Activated T-helper 9 cell treated with anti-CD3 and anti-CD28 coated beads, Interleukin-2, amount 50 U/mL, for 16 hours (primary cell): ENCODE measurements at places on chromosomes 5 and 9.

GRCh38 chr9:1173211-1173610, 123.1 kb downstream of the DMRT2 start:
- no peak for DNase-seq

DNA sequence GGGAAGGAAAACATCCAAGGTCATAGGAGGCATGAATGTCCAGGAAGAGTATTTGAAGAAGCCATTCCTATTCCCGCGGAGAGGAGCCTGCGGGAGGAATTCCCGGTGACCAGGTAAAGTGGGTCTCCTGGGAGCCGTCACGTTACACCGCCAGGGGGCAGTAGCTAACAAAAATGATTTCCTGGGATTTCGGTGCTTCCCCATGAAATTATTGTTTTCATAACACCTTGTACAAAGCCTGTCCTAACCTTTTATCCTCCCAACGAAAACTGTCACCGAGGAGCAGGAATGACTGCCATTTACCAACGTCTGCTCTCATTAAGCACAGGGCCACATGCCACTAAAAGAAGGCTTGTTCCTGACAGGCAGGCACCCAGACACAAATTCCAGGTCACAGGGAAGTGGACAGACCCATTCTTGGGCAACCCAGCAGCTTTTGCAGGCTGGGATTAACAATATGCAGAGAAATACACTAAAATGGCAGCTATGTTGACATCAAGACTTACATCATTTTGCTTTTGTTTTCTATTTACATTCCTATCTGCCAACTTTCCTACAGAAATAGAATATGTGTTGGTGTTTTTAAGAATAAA, 41.2 kb upstream of the CTSL start:
- DNase-seq = no peak

DNA sequence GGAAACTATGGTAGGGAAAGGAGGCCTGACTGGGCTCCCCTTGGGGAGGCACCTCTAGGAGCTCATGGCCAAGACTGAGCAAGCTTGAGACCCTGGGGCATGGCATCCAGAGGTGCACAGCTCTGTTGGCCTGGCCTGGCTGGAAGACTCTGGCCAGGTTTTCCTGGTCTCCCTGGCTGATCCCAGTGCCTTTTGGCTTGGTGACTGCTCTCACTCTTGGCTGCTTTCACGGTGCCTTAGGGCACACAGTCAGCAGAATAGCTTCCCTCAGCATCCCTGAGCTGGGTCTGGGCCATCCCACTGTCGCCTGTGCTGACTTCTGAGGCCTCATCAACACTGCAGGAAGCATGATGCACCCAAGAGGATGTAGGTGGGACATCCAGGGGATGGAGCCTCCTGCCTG, 13.4 kb upstream of the DELE1 start:
- no peak for DNase-seq

DNA sequence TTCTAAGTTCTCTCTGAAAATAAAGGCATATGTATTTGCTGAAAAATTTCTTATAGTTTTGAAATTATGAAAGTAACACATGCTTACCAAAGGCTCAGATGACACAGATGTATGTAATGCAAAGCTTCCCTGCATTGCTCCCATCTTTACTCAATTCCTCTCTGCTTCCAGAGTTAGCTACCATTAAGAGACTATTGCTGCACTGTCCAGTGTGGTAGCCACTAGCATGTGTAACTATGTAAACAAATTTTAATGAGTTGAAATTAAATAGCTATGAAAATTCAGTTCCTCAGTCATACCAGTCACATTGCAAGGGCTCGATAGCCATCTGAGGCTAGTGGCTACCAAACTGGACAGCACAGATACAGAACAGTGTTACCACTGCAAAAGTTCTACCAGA, 17.9 kb downstream of the FRMD3 start:
- no peak for DNase-seq

DNA sequence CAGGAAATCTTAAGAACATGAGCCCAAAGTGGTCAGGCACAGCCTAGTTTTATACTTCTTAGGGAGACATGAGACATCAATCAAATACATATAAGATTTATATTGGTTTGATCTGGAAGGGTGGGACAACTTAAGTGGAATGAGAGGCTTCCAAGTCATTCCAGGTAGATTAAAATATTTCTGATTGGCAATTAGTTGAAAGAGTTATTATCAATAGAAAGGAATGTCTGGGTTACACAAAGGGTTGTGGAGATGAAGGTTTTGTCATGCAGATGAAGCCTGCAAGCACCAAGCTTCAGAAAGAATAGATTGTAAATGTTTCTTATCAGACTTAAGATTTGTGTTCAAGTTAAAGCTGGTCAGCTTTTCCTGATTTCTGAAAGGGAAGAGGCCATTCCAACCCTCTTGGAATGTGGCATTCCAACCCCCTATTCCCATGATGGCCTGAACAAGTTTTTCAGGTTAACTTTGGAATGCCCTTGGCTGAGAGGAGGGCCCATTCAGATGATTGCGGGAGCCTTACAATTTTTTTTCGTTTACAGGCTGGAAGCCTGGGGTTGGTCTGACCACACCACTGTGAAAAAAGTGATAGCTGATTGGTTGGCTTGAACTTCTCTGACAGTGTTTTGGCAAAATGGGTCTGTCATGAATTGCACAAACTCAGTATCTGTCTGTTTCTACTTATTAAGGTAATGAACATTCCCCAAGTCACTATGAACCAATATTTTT, 245.6 kb upstream of the RAI14 start:
- no peak for DNase-seq

GRCh38 chr5:57324861-57325260, 151.0 kb downstream of the GPBP1 start:
- DNase-seq = no peak

GRCh38 chr5:143004361-143005145, 234.4 kb downstream of the ARHGAP26 start:
- DNase-seq = no peak

DNA sequence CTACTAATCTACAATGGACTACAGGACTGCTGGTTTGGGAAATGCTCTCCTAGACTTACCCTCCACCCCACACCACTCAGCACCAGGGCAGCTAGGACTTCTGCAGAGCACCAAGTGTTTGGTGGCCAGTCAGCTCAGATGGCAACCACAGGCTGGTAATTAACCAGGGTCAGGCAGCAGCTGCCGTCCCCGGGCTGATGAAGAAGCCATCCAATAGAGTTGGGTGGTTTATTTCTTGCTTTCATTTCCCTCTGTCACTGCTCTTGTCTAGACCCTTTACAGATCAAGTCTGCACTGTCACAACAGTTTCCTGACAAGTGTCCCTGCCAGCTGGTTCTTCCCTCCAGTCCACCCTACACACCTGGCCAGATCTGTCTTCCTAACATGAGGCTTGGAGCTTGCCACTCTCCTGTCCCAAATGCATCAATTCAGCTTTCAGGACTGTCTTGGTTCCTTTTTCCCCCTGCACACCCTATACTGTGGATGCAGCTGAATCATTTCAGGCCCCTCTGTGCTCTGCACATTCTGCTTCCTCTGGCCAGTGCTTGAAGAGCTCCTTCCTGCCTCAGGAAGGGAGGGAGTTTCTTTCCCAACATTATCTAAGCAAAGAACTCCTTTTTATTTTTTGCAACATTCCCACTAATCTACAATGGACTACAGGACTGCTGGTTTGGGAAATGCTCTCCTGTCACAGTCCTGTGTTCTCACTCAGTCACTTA, 30.2 kb upstream of the HSPA9 start:
- DNase-seq = no peak

DNA sequence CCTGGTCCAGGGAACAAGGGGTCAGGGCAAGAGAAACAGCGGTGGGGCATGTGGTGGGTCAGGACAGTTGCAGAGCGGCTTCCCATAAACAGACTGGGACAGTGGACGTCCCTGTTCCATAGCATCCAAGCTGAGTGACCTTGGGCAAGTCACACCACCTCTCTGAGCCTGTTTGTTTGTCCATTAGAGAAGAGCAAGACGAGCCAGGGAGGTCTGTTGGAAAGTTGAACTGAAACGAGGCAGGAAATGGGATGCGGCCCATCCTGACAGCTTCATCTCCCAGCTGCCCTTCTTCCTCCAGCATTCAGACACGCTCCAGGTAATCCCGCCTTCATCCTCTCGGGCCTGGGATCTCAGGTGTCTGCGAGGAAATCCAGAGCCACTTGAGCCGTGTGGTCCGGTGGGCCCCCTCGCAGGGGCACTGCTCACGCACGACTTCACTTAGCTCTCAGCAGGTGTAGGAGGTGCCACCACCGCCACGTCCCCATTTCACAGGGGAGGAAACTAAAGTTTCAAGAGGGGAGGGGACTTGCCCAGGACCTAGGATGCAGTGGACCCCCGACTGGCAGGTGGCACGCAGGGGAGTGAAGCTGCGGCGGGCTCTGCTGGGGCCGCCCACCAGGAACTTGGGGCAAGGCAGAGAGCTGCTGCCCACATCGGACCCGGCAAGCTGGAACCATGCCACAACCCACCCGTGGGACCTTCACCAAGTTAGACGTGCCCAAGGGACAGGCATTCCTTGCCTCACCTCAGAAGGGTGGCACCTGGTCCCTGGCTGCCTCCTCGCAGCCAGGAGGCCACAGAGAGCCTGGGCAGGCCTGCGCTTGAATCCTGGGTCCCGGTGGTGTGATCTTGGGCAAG, 13.0 kb downstream of the PTGES2 start:
- DNase-seq = no peak

- DNase-seq = no peak
These were observed 185.9 kb downstream of the DMRT2 start for GRCh38 chr9:1236061-1236460.

GRCh38 chr5:145898171-145898570, 25.4 kb upstream of the GRXCR2 start:
- DNase-seq = no peak

- DNase-seq = no peak
These were observed 1.9 kb upstream of the TRIM32 start for GRCh38 chr9:116685166-116685565.

DNA sequence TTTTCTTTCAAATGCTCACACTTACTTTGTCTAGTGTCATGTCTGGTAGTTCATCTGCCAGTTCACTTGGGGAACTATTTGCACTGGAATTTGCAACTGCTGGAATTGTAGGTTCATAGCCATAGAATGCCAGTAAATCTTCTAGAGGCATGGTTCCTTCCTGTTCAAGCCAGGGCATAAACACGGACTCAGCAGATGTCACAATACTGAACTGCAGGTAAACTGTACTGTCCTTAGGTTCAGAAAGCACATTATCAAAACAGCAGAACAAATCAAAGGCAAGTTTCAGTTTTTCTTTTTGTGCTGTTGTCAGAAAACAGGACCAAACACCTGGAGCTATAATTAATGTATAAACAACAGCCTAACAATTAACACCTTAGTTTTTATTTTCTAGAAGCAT, 13.1 kb downstream of the MIER3 start:
- no peak for DNase-seq

- DNase-seq = no peak
These were observed 848.0 kb upstream of the ACO1 start for GRCh38 chr9:31536471-31536870.

DNA sequence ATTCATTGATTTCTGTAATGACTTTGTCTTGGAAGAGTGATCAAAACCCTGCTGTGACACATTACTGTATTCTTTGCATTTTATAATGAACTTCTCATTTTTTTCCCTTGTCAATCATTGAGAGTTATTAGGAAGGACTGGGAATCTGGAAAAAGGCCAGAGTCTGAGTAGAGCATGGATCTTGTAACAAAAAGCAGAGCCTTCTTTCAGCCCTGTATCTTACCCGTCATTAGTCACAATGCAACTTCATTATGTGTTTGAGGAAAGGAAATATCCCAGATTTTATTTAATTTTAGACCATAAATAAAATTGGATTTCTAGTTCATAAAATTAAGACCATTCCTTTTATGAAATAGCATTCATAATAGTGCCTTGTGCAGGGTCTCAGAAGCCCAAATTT, 131.4 kb downstream of the ARHGEF28 start:
- no peak for DNase-seq

DNA sequence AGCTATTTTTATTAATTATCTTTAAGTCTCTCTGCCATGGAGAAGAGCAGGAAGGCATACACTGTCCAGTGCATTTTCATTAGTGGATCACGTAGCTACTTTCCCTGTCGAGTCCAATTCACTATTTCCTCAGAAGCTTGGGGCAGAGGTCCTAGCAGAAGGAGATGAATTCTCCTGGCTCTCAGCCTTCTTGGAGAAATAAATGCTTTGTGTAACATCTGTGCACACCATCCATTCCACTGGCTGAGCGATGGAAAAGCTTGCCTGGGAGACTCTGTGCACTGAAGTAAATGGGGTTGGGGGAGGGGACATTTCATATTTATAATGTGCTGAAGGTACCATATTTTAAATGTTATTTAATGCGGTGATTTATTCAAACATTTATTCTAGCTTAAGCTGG, 23.4 kb downstream of the PROP1 start:
- DNase-seq = no peak

DNA sequence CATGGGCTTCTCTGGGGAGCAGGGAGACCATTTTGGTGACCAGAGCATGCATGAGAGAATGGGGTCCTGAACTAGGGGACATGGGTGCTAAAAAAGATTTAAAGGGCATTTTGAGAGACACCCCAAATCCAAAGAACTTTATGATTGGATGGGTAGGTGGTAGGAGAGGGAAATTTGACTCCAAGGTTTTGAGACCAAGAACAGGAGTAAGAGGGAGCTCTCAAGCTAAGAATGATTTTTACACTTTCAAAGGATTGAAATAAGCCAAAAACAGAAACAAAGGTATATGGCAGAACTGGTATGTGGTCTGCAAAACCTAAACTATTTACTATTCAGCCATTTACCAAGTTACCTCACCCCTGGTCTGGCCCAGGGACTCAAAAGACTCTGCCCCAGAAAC, 318.2 kb upstream of the CLINT1 start:
- DNase-seq = no peak

- DNase-seq = no peak
These were observed 467.5 kb downstream of the NTRK2 start for GRCh38 chr9:85136987-85137386.

- DNase-seq = no peak
These were observed 22.6 kb downstream of the CENPH start for GRCh38 chr5:69212022-69212421.

DNA sequence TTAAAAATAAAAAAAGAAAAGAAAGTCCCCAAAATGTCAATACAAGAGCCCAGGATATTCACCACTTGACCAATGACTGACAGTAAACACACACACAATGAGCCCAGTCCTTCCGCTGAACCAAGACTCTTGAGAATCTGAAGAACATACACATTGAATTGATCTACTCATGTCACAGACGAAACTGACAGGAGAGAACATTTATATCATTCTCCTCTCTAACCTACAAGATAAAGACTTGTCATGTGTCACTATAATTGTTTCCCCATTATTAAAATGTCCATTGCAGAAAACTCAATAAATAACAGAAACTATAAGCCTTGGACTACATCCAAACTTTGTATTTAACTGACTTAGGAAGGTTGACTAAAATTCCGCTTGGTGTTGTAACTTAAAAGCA, 296.7 kb downstream of the EPB41L4A start:
- DNase-seq = no peak

- no peak for DNase-seq
These were observed 298.9 kb upstream of the EDIL3 start for GRCh38 chr5:84683594-84683993.

- no peak for DNase-seq
These were observed 36.6 kb upstream of the SPTLC1 start for GRCh38 chr9:92151691-92152393.

GRCh38 chr5:122442938-122443337, 130.9 kb downstream of the SNCAIP start:
- no peak for DNase-seq
